Epithelial cell of proximal tubule (primary cell): ENCODE measurements at places on chromosomes 4 and X. TPM values are rescaled to one million over a fixed set of nuclear protein-coding genes. Genes with fewer than 3 reads are reported as not detected.

DNA sequence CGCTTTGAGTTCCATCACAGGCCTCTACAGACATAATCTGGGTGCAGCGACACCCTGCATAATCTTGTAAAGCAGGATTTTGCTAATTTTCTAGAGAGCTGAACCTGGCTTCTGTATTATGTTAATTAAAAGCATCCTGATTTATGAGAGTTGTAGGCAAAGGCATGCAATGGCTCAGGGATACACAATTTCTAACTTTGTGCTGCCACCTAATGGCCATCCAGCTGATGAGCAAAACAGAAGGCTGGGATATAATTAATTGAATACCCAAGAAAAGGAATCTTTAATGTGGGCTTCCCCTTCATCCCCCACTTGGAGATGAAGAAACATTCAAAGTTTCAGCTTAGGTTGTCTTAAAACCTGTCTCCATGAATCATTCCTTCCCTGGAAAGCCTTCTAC, 78.1 kb downstream of the BMP15 start:
- DNase-seq: no peak

DNA sequence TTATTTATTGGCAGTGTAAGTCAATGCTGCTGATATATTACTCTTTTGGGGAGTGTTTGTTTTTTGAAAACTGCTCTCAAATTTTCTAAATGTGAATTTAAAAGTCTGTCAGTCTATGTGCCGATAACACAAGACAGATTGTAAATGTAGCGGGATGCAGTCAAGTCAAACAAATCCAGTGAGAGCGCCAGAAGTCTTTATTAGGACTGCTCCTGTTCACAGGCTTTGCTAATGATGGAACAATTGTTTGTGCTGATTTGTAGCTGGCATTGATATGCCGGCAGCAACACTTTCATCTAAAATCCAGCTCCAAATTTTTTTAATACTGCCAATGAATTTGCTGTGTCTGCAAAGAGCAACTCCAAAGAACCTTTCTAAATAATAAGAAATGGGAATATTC, 78.7 kb upstream of the TET2 start:
- DNase-seq: no peak

Gene POF1B
- not detected in 2 replicates for total RNA-seq

Gene ARL9
- 0.17 and 1.5 TPM in 2 replicates for total RNA-seq

- no peak for DNase-seq
Observed at GRCh38 chrX:88613338-88613737, 133.7 kb upstream of the CPXCR1 start.

GRCh38 chrX:55196688-55197087, 23.5 kb upstream of the PAGE5 start:
- DNase-seq: no peak

GRCh38 chrX:116170511-116170910, at the start of gene AGTR2:
AGTR2 (plus strand) TSS chrX:116170744; CDS start chrX:116172281, 1,537 bp downstream.
- DNase-seq: no peak

GRCh38 chrX:80917919-80918318, 108.2 kb upstream of the BRWD3 start:
- DNase-seq: no peak

- no peak for DNase-seq
Observed at GRCh38 chr4:170079981-170080380, 9.8 kb downstream of the AADAT start.

Gene XG
- total RNA-seq: not detected in 2 replicates

- no peak for DNase-seq
Observed at GRCh38 chr4:56818797-56819196, 2.7 kb downstream of the SPINK2 start.

- DNase-seq: no peak
Observed at GRCh38 chrX:107547621-107548020, 80.7 kb upstream of the PRPS1 start.

GRCh38 chrX:149962859-149963757, 24.8 kb upstream of the EOLA2 start:
- peak; percentile 25 for DNase-seq

DNA sequence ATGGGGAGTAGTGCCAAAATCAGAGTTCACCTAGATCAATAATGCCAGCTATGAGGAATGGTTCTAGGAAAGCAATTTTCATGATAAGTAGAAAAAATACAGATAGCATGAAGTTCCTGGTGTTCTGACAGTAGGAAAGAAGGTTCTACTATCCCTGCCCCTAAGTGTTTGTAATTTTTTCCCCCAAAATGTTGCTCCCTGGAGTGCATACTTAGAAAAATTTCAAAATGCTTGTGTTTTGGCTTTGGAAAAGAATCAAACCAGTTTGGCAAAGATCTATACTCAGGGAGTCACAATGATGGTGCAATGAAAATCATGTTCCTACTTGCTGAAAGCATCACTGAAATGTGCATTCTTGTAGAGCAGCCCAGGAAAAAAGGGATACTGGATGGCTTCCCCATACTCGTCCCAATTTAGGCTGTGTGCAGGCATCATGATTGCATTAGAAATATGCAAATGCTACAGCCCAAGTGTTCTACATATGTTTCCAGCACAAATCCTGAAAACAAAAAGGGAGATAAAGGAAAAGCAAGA, 74.7 kb downstream of the LPAR4 start:
- DNase-seq: no peak

Gene MMRN1
- not detected in 2 replicates for total RNA-seq

Gene ADAMTS3
- 4.6 and 4.7 TPM in 2 replicates for total RNA-seq

- peak; percentile 87 for DNase-seq
Observed at GRCh38 chr4:129342819-129343408, 247.0 kb downstream of the C4orf33 start.

Gene RXFP1
- not detected in 2 replicates for total RNA-seq

DNA sequence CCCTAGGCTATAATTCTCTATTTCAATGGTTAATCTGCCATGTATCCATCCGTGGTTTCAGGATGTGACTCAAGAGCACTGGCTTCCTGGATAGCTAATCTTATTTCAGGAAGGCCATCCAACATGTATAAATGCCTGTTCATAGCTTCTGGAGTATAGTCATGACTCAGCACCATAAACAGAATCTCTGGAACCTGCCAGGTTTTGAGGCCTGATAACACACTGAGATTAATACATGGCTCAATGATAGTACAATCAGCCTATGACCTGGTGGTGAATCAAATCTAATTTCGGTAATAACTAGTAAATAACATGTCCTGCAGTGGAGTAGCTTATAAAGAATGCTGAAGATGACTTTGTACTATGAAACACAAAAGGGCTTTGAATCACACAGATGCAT, 5.7 kb upstream of the IL13RA2 start:
- DNase-seq: peak; percentile 43
